ENCODE measurements at places on chromosomes 7 and 10. TPM values are rescaled to one million over a fixed set of nuclear protein-coding genes. Genes with fewer than 3 reads are reported as not detected.

Gene RHBDD2
- 87.8 TPM for total RNA-seq

Gene TAS2R41
- total RNA-seq: not detected

Gene GRM3
- not detected for total RNA-seq

Gene ZNF503
- total RNA-seq: 12.5 TPM

Gene CYP3A7
- total RNA-seq: not detected

Gene MYOZ1
- total RNA-seq: not detected

Gene SP8
- not detected for total RNA-seq

Gene PLA2G12B
- not detected for total RNA-seq

Gene SLIT1
- 0.03 TPM for total RNA-seq

Gene C7orf57
- 0.25 TPM for total RNA-seq

Gene C10orf62
- not detected for total RNA-seq

Gene SLC37A3
- total RNA-seq: 24.7 TPM

Gene CAV1
- 457 TPM for total RNA-seq
